ENCODE measurements at places on chromosomes 6 and 20. TPM values are rescaled to one million over a fixed set of nuclear protein-coding genes. Genes with fewer than 3 reads are reported as not detected.

DNA sequence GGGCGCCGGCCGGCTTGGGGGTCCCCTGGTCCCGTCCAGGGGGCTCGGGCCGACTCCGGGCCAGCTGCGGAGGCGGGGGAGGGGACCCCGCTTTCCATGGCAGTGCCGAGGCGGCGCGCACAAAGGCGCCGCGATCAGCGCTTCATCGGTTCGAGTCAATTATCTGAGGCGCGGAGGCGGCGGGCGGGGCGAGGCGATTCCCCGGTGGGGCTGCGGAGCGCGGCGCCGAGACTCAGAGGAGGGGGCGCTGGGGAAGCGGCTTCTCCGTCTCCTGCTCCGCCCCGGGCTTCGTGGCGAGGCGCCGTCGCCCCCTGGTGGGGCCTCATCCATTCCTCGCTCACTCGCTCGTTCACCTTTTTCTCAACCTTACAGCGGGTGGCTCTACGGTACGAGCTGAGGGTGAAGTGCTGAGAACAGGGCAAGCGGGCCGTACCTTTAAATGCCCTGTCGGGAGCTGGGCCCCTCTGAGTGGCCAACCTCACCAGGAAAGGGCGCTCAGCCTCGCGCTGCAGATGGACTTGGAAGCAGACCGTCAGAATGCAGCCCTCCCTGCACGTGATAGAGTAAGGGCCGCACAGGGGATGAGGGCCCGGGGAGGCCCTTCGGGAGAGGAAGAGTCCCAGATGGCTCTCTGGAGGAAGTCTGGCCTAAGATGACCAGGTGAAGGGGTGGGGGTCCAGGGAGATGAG, 39.9 kb downstream of the SLC52A3 start:
- peaks cover 4% of the 10 kb centered on the region for H3K27me3 ChIP-seq
- H3K36me3 ChIP-seq = no peaks in the 10 kb centered on the region
- H3K4me3 ChIP-seq = no peak overlapping the region
- peaks cover 4% of the 10 kb centered on the region for H3K4me1 ChIP-seq

DNA sequence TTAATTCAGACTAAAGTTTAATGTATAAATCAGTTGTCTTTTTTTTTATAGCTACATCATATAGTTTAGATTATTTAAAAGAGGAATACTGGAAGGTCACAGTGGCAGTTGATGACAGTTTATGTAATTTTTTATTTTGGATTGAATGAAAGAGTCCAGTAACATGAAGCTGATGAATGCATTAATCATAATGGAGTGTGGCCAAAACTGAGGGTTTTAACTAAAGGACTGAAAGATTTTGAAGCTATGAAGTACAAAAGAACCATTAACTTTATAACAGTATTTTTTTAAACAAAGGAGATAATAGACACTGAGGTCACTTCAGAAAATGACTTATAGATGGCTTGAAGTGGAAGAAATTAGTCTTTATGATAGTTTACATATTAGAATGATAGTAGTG, 41.3 kb downstream of the TRMT11 start:
- H3K36me3 ChIP-seq = peaks cover 3% of the 10 kb centered on the region
- no peak overlapping the region for H3K4me3 ChIP-seq
- no peaks in the 10 kb centered on the region for H3K27me3 ChIP-seq
- DNase-seq = no peak

DNA sequence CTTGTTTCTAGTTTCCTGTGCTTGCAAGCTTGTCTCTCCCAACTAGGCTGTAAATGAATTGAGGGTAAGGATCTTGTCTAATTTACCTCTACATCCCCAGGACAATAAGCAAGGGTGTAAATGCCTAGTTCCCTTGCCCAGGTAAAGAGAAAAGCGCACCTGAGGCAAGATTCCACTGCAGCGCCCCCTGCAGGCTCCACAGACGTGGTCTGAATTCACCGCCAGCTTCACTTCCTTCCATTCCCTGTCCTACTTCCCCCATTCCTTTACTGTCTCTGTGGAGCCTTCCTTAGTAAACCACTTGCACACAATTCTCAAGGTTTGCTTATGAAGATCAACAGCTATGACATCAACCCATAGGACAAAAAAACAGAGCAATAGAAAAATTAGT, 42.3 kb downstream of the ANKEF1 start:
- no peaks in the 10 kb centered on the region for H3K4me1 ChIP-seq
- no peak for DNase-seq
- H3K4me3 ChIP-seq = no peak overlapping the region
- H3K27ac ChIP-seq = no peak overlapping the region
- H3K36me3 ChIP-seq = no peaks in the 10 kb centered on the region

GRCh38 chr6:42331019-42331418, 113.4 kb upstream of the MRPS10 start:
- no peak for DNase-seq
- H3K4me1 ChIP-seq = peaks cover 5% of the 10 kb centered on the region
- no peak overlapping the region for H3K4me3 ChIP-seq

- H3K27ac ChIP-seq = no peak overlapping the region
- H3K27me3 ChIP-seq = no peaks in the 10 kb centered on the region
- no peak for DNase-seq
- no peak overlapping the region for H3K4me3 ChIP-seq
Observed at GRCh38 chr6:165941249-165941775, 226.3 kb downstream of the TBXT start.

- H3K36me3 ChIP-seq = no peaks in the 10 kb centered on the region
- no peaks in the 10 kb centered on the region for H3K27me3 ChIP-seq
- H3K4me3 ChIP-seq = no peak overlapping the region
- DNase-seq = no peak
- H3K4me1 ChIP-seq = no peaks in the 10 kb centered on the region
Observed at GRCh38 chr6:133835901-133836300, 53.0 kb upstream of the TCF21 start.

GRCh38 chr6:143804835-143805239, 38.3 kb upstream of the LTV1 start:
- DNase-seq = no peak
- H3K27me3 ChIP-seq = no peaks in the 10 kb centered on the region
- H3K4me3 ChIP-seq = no peak overlapping the region
- H3K27ac ChIP-seq = no peak overlapping the region

- H3K36me3 ChIP-seq = no peaks in the 10 kb centered on the region
- H3K27ac ChIP-seq = no peak overlapping the region
- no peak overlapping the region for H3K4me3 ChIP-seq
- H3K4me1 ChIP-seq = no peaks in the 10 kb centered on the region
Observed at GRCh38 chr20:56689852-56690485, 60.9 kb downstream of the TFAP2C start.

DNA sequence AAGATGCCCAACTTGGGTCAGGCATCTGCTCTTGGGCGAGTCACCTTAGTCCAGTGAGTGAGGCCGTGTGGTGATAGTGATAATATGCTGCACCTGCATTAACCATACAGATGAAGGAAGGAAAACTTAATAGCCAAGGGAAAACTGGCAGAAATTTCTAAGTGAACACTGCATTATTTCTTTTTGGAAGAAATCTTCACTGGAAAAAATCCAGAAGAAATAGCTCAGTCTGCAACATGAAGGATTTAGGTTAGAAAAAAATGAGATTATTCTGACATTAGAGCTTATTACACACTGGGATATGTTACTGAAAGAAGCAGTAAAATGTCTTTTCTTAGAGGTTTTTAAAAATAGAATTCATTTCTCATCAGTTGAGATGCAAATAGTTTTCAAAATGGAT, 947.3 kb downstream of the KIF16B start:
- no peaks in the 10 kb centered on the region for H3K36me3 ChIP-seq
- no peak for DNase-seq
- no peak overlapping the region for H3K4me3 ChIP-seq

The CCN6 gene
- not detected for total RNA-seq

The HCRTR2 gene
- not detected for total RNA-seq

The HDGFL1 gene
- not detected for total RNA-seq

The WFDC11 gene
- total RNA-seq = not detected

The ITPR3 gene
- 71.2 TPM for total RNA-seq

Measured in CD4-positive, alpha-beta memory T cell (primary cell).